Motor neuron (in vitro differentiated cells): ENCODE measurements at places on chromosomes 4 and X. TPM values are rescaled to one million over a fixed set of nuclear protein-coding genes. Genes with fewer than 3 reads are reported as not detected.

DNA sequence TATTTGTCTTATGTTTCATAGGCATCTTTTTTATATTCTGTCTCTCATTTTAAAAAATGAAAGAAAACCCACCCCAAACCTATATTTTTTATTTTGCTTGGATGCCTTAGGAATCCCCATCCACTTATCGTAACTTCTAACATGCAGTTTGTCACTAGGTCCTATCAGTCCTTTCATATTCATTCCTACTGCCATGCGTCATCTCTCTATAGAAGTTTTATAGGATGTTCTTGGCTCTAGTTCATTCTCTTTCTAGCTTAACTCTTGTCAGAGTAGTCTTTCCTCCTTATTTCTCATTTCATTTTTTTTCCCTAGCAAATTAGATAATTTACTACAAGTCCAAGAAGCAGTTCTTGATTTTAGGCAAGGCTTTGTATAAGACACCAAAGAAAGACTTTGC lies 92.7 kb downstream of the LARP1B start:
- ATAC-seq = no peak

- no peak for ATAC-seq
Observed at GRCh38 chr4:141638230-141638629, 1.8 kb downstream of the IL15 start.

- ATAC-seq = no peak
Observed at GRCh38 chr4:147491086-147491485, 10.2 kb downstream of the EDNRA start.

GRCh38 chr4:157978680-157979361 lies 194.0 kb downstream of the GASK1B start:
- peak; percentile 85 for ATAC-seq

DNA sequence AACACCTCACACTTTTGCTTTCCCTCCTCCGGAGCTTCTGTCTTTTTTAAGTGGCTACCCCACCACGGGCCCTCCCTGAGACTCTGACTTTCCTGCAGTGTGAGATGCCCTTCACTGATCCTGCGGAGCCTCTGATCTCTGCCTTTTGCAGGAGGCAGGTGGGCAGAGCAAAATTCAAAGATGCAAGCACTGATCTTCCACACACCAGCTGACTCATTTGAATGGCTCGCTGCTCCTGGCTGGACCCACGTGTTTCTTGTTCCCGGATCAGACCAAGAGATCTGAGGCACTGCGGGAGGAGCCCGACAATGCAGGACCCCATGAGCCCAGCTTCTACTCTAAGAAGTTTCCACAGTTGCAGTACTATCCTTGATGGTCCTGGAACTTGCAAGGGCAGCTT lies 1607.9 kb upstream of the TENM3 start:
- ATAC-seq = no peak

DNA sequence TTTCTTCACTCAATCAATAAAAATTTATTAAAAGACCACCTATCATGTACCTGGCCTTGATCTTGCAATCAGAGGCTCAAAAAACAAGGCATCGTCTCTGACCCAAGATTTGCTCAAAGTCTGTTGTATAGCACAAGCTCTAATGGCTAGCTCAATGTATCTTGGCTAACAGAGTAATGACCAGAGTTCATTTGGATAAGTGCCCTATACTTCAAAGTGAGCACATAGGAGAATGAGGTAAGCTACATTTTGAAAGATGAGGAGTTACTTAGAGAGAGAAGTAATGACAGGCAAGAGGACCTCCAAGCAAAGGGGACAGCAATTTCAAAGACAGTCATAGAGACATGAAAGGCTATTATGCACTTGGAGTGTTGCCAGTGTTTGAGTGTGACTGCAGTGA lies 22.9 kb upstream of the GABRQ start:
- no peak for ATAC-seq

- no peak for ATAC-seq
Observed at GRCh38 chrX:10574663-10575062, 45.7 kb downstream of the MID1 start.

- peak; percentile 47 for ATAC-seq
Observed at GRCh38 chr4:147984065-147984777, 252.3 kb downstream of the ARHGAP10 start.

DNA sequence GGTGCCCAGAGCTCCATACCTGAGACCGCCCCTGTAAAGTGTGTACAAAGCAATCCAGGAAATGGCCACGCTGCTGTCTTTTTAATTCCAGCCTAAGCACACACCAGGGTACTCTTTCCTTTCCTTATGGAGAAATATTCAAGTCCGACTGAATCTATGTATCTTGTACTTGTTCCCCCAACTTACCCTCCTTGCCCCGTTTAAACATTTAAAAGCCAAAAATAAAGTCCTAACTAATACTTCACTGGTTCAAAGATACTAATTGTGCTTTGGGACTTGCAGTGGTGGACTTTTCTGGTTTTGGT lies 731 bp upstream of the AMMECR1 start:
- ATAC-seq = no peak

GRCh38 chr4:166924424-166924823 lies 309.9 kb downstream of the SPOCK3 start:
- peak; percentile 55 for ATAC-seq

DNA sequence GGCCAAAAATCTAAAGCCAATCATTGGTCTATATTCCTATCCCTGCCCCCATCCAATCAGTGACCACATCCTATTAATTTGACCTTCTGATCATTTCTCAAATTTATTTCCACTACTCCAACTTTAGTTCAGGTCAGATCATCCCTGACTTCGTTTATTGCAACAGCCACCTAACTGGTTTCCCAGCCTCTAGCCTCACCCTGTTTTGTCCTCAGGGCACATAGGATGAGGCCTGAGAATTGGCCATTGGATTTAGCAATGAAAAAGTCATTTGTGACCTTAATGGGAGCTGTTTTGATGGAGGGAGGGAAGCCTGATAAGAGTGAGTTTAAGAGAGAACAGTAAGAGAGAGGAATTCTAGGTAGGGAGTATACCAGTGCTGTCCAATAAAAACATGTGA lies 155.0 kb downstream of the AMMECR1 start:
- no peak for ATAC-seq

DNA sequence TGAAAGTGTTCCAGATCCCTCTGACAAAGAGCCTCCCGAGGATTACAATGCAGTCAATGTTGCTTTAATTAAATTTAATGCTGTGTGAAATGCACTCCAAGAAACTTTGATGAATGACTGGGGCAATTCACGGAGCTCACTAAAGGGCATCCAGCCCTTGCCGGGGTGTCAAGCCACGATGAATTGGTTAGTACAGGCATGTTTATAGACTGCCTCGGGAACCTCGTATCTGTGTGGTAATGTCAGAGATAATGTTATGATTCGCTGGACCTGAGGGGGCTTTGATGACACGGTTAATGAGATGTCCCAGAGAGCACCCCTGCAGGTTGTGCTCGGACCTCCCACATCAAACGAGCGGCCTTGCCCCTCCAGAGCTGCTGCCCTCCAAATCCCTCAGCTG lies 428.8 kb downstream of the NKX6-1 start:
- ATAC-seq = no peak

- ATAC-seq = no peak
Observed at GRCh38 chr4:74252933-74253332, 55.3 kb upstream of the EPGN start.

DNA sequence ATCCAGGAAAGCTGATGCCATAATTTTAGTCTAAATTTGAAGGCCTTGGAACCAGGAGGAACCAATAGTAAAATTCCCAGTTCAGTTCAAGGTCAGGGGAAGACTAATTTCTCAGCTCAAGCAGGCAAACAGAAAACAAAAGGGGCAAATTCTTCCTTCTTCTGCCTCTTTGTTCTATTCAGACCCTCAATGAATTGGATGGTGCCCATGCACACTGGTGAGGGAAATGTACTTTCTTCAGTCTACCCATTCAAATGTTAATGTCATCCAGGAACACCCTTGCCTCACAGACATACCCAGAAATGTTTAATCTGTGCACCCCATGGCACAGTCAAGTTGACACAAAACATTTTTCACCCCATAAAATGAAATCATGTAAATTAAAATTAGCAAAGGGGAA lies 1851.2 kb upstream of the ADGRL3 start:
- peak; percentile 45 for ATAC-seq

- ATAC-seq = peak; percentile 39
Observed at GRCh38 chr4:87209696-87210095, 10.7 kb downstream of the KLHL8 start.

DNA sequence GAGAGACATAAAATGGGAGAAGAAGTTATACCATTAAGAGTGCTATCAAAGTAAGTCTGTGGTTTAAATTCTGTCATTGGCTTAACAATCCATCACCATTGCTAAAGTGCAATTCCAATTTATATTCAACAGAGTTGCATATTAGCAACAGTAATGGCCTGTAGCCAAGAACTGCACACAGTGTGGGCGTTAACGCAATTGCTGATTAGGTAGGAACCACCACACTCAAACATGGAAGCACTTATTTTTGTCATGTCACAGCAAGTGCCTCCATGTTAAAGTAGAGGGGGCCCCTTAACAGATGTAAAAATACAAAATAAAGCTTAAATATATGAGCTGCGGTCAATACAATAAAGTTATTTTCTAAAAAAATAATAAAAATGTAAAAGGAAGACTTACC lies 10.8 kb downstream of the LARP7 start:
- no peak for ATAC-seq

- no peak for ATAC-seq
Observed at GRCh38 chr4:173793937-173794510, 264.0 kb upstream of the HAND2 start.

GRCh38 chrX:137353404-137353803 lies 212.5 kb upstream of the ZIC3 start:
- no peak for ATAC-seq

DNA sequence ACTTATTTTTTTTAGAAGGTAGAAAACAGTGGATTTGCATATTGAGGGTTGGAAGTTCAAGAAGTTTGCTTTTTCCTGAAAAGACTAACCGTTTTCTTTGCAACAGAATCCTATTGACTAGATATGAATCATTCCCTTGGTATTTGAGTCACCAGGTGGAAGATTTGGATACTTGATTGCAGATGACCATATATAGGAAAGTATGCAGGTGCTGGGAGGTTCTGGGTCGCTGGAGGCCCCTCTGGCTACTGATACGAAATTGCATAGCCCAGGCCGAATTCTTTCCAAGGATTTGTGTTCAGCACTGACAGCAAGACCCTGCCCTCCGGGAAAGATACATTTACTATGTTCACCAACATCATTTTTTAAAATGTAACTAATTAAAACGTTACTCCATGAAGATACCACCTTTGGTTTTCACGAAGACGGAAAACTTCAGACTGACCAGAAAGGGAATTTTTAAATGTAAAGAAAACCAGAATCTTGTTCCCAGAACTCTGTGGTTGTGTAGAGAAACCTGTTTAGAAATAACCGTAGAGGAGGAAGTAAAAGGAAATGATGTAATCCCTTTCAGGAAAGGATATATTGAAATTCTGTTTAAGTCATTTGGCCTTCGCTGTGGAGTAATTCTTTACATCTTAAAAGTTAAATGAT lies 946 bp downstream of the ANXA3 start:
- ATAC-seq = peak; percentile 3

GRCh38 chrX:15165832-15166231 lies 104.1 kb downstream of the ASB9 start:
- ATAC-seq = no peak

GRCh38 chr4:123497340-123497739 lies 100.7 kb downstream of the SPRY1 start:
- peak; percentile 72 for ATAC-seq

GRCh38 chrX:49892542-49892941 lies 13.3 kb downstream of the USP27X start:
- no peak for ATAC-seq

- ATAC-seq = peak; percentile 82
Observed at GRCh38 chr4:9898596-9899305, 117.3 kb downstream of the DRD5 start.

DNA sequence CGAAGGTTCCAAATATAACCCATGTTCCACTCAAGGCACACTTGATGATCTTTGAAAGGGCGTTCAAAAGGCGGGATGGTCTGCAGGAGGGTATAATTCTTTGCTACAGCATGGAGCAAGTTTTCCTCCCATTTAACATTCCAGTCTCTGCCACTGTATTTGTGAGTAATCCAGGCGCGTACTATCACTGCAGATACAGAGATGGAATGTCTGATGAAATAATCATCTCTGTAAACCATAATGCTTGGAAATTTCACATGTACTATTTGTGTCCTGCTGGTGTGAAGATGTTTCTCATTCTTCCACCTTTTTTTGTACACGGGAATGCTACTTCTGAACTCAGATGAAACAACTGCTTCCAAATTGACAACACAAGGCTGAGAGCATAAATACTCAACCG lies 15.5 kb downstream of the SEL1L3 start:
- no peak for ATAC-seq

GRCh38 chr4:91502365-91502764 lies 801.4 kb upstream of the GRID2 start:
- ATAC-seq = no peak

- no peak for ATAC-seq
Observed at GRCh38 chr4:127783955-127784770, 2.0 kb downstream of the HSPA4L start.

DNA sequence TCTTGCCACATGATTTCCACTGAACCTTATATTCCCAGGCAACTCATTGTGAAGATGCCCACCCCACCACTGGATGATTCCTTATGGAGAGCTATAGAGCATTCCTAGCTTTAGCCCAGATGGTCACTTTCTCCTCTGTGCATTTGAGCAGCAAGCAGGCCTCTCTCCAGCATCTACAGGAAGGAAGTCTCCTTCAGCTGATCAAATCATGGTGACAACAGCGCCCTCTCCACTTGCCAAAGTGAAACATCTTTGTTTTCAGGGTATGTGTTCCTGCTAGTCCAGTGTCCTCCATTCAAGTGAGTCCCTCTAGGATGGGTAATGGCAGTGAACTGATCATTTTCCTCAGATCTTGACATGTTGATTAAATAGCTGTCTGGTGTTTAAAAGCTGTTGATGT lies 10.9 kb upstream of the SYTL5 start:
- ATAC-seq = no peak

GRCh38 chr4:96606451-96606850 lies 766.6 kb downstream of the PDHA2 start:
- no peak for ATAC-seq

Gene FAM13A
- total RNA-seq = 41.6 and 52.2 TPM in 2 replicates

Gene GAGE1
- 0.06 TPM in 1 of 2 replicates, not detected in the other for total RNA-seq

Gene NPY2R
- 0.10 TPM in 1 of 2 replicates, not detected in the other for total RNA-seq

Gene CSAG3
- total RNA-seq = not detected in 2 replicates

Gene GTPBP6
- total RNA-seq = 11.3 and 14.0 TPM in 2 replicates

Gene FRG2
- total RNA-seq = 0.31 TPM in 1 of 2 replicates, not detected in the other

Gene CTAG2
- not detected in 2 replicates for total RNA-seq

Gene PDGFC
- 9.5 and 9.6 TPM in 2 replicates for total RNA-seq

Gene GAGE12F
- not detected in 2 replicates for total RNA-seq

Gene IRS4
- 0.62 and 0.83 TPM in 2 replicates for total RNA-seq

Gene SLAIN2
- 49.3 and 80.0 TPM in 2 replicates for total RNA-seq

Gene REELD1
- total RNA-seq = 0.48 TPM in 1 of 2 replicates, not detected in the other

Gene KLHL13
- 15.1 and 17.3 TPM in 2 replicates for total RNA-seq

Gene HCFC1
- 37.4 and 52.2 TPM in 2 replicates for total RNA-seq

Gene BMPR1B
- 2.0 and 2.3 TPM in 2 replicates for total RNA-seq

Gene SYN1
- 7.9 and 9.3 TPM in 2 replicates for total RNA-seq

Gene TRAM1L1
- 15.9 and 16.4 TPM in 2 replicates for total RNA-seq

Gene NLGN4X
- 23.3 and 24.1 TPM in 2 replicates for total RNA-seq

Gene DCAF12L1
- not detected in 2 replicates for total RNA-seq

Gene UGT2A1
- total RNA-seq = 1.5 and 4.5 TPM in 2 replicates

Gene TMEM47
- 0.63 and 0.81 TPM in 2 replicates for total RNA-seq
